KBM-7 (cell line): ENCODE measurements at places on chromosomes 16 and 17.

DNA sequence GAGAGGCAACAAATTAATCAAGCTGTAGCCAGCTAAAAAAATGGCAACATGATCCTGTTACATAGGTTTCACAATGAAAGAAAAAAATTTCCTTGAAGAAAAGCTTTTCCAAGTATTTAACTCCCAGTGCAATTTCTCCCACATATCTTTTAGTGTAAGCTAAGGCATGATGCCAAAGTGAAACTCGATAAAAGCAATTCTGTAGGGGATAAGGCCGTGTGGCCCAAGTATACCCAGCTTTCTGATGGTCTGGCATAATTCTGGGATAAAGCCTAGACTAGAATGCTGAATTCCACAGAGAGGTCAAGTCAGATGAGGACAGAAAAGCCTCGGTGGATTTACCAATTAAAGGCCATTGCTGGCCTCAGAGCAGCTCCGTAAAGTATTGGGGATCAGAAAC is 36.2 kb downstream of the CTCF start:
- DNase-seq = no peak

GRCh38 chr16:1687427-1688316 is 9.6 kb downstream of the JPT2 start:
- no peak for DNase-seq

DNA sequence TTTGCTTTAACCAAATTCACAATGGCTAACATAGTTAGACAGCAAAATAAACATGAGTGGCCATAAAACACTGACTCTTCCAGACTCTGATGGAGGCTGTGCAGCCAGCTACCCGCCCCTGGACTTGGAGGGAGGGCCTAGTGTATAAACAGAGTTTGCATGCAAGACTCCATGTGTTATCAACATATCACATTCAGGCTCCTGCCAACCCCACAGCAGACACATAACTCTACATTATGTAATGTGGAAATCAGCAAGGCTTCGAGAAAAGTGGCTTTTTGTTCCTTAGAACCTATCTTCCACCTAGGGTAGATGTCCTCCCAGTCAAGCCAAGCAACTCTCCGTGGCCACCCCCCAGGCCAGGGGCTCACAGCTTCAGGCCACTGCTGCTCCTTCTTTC is 19.3 kb upstream of the SOX9 start:
- no peak for DNase-seq

DNA sequence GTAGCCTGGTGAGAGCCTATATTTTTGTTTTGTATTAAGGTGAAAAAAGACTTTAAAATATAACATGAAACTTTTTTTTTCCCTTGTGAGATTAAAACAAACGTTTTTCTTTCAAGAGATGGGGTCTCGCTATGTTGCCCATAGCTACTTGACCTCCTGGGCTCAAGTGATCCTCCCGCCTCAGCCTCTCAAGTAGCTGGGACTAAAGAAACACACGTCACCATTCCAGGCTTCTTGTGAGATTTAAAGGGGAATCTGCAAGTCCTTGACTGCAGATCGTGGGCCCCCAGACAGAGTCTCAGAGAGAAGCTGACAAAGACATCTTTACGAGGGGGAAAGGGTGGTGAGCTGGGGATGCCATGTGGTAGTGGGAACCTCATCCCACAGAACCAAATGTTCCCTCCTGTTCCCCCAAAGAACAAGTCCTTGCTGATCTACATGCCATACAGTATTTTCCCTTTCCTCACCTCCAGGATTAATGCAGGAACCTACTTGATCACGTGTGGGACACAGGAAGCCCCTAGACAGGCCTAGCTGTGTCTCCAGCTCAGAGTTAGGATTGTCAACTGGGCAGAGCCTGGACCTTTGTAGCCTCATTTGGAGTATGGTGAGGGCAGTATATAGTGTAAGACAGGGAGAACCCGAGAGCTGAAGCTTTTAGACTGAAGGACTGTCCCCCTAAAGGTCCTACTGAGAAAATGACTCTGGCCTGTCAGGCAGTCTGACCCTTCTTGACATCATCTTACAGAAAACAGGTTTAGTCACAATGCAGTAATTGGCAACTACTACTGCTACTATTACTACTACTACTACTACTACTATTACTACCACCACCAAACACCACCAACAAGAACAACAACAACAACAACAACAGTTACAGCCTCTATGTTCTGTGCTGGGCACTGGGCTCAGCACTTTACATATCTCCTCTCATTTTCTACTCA is 4.1 kb downstream of the MAP3K14 start:
- no peak for DNase-seq
